Endodermal cell (in vitro differentiated cells): ENCODE measurements at places on chromosomes 7 and 10.

GRCh38 chr7:80275192-80275605, 140.6 kb downstream of the GNAI1 start:
- no peaks in the 10 kb centered on the region for H3K36me3 ChIP-seq
- no peaks in the 10 kb centered on the region for H3K27me3 ChIP-seq
- no peaks in the 10 kb centered on the region for H3K4me1 ChIP-seq
- no peak overlapping the region for H3K4me3 ChIP-seq
- DNase-seq = no peak
- H3K27ac ChIP-seq = no peak overlapping the region

DNA sequence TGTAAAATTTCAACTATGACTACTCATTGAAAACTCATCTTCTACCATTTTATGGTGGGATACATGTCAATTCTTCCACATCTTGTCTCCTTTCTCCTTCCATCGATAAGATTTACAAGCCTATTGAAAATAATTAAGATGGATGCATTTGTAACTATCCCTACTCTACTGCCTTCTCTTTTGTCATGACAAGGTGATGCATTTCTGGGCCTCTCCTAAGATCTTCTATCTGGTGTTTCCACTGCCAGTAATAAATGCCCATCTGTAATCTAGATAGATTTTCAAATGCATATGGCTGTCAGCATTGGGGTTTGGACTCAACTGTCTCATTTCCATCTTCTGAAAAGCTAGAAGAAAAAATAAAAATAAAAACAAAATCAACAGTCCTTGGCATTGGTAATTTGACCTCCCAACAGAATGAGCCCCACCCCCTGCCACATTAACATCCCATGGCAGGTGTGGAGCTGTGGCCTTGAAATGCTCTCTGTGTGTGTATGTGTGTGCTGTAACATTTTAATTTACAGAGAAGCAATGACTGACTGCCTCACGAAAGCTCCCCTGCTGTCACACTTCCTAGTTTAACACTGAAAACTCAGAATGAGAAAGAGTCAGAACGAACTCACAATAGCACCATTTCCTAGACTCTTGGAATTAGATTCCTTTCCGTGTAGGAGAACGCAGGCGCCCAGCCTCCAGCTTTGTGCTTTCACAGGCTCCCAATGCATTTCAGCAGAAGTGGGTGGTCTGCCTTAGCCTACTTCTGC, 74.2 kb downstream of the RHOBTB1 start:
- no peaks in the 10 kb centered on the region for H3K4me1 ChIP-seq
- H3K4me3 ChIP-seq = no peak overlapping the region
- peak overlapping the region; percentile 27 for H3K27ac ChIP-seq

DNA sequence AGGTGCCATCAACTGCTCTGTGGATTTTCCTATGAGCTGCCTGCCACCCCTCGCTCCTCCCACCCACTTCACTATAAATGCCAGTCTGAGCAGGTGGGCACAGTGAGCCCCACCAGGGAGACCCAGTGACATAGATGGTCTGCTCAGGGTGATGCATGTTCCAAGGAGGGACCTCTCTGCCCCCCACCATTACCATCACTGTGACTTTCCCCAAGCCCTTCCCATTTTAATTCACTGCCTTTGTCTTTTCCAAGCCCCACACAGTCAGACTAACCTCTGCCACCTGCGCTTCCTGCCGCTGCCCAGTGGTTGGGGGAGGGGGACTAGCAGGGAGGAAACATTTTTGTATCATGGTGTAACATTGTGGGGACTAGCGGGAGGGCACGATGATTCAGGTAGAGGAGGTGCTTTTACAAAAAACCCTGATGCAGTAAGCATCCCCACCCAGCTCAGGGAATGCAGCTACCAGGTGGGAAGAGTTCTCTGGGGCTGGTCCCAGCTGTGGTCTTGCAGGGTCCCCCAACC, 24.6 kb downstream of the PRSS2 start:
- no peaks in the 10 kb centered on the region for H3K36me3 ChIP-seq
- H3K4me1 ChIP-seq = no peaks in the 10 kb centered on the region
- DNase-seq = peak; percentile 83
- no peak overlapping the region for H3K27ac ChIP-seq

DNA sequence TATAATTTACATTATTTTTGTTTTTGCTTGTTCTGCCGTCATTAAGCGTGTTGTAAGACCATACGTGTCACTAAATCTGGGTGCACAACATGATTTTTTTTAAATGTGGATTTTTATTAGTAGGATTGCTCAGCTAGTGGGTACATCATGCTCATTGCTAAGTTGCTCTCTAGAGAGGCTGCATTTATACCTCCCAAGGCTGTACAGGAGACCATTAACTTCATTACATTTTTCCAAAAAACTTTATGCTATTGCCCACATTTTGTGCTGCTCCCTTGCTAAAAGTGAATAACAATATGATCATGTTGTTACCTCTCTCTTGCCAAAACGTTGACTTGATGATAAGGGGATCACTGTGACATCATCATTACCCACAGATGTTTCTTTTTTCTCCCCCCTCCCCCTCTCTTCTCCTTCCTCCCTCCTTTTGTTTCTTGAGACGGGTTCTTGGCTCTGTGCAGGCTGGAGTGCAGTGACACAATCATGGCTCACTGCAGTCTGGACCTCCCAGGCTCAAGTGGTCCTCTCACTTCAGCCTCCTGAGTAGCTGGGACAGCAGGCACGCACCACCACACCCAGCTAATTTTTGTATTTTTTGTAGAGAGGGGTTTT, 65.1 kb downstream of the BMPR1A start:
- H3K27ac ChIP-seq = no peak overlapping the region
- H3K4me3 ChIP-seq = no peak overlapping the region
- H3K27me3 ChIP-seq = no peaks in the 10 kb centered on the region
- H3K36me3 ChIP-seq = peaks cover 10% of the 10 kb centered on the region

DNA sequence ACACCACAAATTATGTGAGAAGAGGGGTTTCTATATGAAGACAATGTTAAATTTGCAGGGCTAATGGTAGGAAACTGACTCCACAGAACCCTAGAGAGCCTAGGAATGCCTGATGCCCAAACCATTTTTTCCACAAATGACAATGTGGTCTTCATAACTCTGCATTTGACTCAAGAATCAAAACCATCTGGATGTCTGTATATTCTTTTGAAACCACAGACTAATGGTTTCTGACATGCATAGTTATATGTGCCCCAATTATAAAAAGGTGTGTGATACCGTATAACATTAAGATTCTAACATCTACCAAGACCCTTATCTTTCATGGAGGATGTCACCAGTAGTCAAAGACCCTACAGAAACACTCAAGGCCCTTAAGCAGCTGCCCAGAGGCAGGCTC, 20.3 kb downstream of the SEC61G start:
- no peak for DNase-seq
- no peaks in the 10 kb centered on the region for H3K4me1 ChIP-seq
- no peak overlapping the region for H3K4me3 ChIP-seq
- peaks cover 4% of the 10 kb centered on the region for H3K36me3 ChIP-seq
- H3K27me3 ChIP-seq = no peaks in the 10 kb centered on the region
- H3K27ac ChIP-seq = no peak overlapping the region

DNA sequence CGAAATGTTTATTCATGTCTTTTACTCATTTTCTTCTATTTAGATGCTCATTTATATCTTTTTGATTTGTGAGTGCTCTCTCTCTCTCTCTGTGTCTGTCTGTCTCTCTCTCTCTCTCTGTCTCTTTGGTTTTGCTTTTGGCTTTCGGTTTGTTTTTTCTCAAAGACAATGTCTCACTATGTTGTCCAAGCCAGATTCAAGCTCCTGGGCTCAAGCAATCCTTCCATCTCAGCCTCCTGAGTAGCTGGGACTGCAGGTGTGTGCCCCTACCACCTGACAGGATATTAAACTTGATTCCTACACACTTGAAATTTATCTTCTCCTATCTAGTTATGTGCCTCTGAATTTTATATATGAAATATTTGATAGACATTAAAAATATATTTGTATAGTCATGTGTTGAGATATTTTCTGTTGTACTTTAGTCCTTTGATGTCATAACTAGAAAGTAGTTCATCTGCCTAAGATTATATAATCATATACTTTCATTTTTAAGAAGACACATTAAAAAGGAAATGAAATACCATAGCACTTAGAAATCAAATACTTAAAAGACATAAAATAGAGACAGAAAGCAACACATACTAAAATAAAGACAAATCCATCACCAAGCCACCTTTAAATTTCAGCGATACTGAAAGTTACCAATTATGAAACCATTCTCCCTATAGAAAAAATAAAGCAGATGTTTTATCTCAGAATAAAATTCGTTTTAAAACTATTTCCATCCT, 68.1 kb upstream of the SFMBT2 start:
- no peak overlapping the region for H3K4me3 ChIP-seq
- no peak overlapping the region for H3K27ac ChIP-seq
- H3K36me3 ChIP-seq = no peaks in the 10 kb centered on the region
- no peaks in the 10 kb centered on the region for H3K27me3 ChIP-seq

- DNase-seq = peak; percentile 91
- no peaks in the 10 kb centered on the region for H3K27me3 ChIP-seq
- no peak overlapping the region for H3K27ac ChIP-seq
- H3K36me3 ChIP-seq = no peaks in the 10 kb centered on the region
- no peak overlapping the region for H3K4me3 ChIP-seq
Observed at GRCh38 chr10:17430647-17431355, 23.6 kb downstream of the ST8SIA6 start.

GRCh38 chr7:94127026-94127425, 122.9 kb upstream of the BET1 start:
- no peaks in the 10 kb centered on the region for H3K36me3 ChIP-seq
- H3K4me3 ChIP-seq = no peak overlapping the region
- DNase-seq = no peak
- H3K27me3 ChIP-seq = no peaks in the 10 kb centered on the region

- H3K36me3 ChIP-seq = no peaks in the 10 kb centered on the region
- H3K4me1 ChIP-seq = no peaks in the 10 kb centered on the region
- DNase-seq = no peak
- no peak overlapping the region for H3K4me3 ChIP-seq
- H3K27ac ChIP-seq = no peak overlapping the region
Observed at GRCh38 chr7:150934045-150934766, 43.9 kb downstream of the KCNH2 start.

GRCh38 chr10:129725011-129725410, 239.1 kb downstream of the EBF3 start:
- H3K4me3 ChIP-seq = no peak overlapping the region
- no peaks in the 10 kb centered on the region for H3K36me3 ChIP-seq
- H3K27ac ChIP-seq = no peak overlapping the region
- H3K4me1 ChIP-seq = no peaks in the 10 kb centered on the region
- no peak for DNase-seq
- no peaks in the 10 kb centered on the region for H3K27me3 ChIP-seq

- no peaks in the 10 kb centered on the region for H3K4me1 ChIP-seq
- no peaks in the 10 kb centered on the region for H3K36me3 ChIP-seq
- H3K27ac ChIP-seq = no peak overlapping the region
- H3K4me3 ChIP-seq = no peak overlapping the region
- H3K27me3 ChIP-seq = no peaks in the 10 kb centered on the region
Observed at GRCh38 chr7:96636342-96636860, 73.2 kb downstream of the SEM1 start.

- H3K27me3 ChIP-seq = no peaks in the 10 kb centered on the region
- no peak overlapping the region for H3K27ac ChIP-seq
- no peak overlapping the region for H3K4me3 ChIP-seq
Observed at GRCh38 chr10:96285331-96285752, 14.0 kb upstream of the BLNK start.

DNA sequence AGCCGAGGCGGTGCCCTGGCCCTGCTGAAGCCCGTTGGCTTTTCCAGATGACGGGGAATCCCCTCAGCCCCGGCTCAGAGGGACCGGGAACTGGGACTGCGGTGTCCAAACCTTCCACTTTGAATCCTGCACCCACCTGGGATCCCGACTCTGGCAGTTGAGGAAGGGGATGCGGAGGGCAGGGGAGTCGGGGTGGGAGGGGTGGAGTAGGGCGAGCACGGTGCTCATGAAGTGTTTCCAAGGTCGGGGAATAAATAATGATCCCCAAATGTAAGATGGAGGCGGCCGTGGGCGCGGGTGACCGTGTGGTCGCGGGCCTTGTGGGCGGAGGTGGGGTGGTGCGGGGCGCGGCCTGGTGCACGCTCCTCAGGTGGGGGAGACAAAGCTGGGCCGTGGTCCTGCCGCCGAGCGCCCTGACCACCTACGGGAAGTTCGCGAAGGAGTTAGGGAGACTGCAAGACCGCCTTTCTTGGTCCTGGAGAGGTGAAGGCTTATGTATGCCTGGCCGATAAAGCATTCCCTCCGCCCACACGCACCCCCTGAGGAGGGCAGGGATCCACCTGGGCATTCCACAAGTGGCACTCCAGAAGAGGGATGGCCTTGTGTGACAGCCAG, 1.4 kb downstream of the MTURN start:
- DNase-seq = no peak
- H3K27me3 ChIP-seq = peaks cover 43% of the 10 kb centered on the region
- peak overlapping the region; percentile 84 for H3K4me3 ChIP-seq
- no peak overlapping the region for H3K27ac ChIP-seq
- peaks cover 5% of the 10 kb centered on the region for H3K4me1 ChIP-seq

DNA sequence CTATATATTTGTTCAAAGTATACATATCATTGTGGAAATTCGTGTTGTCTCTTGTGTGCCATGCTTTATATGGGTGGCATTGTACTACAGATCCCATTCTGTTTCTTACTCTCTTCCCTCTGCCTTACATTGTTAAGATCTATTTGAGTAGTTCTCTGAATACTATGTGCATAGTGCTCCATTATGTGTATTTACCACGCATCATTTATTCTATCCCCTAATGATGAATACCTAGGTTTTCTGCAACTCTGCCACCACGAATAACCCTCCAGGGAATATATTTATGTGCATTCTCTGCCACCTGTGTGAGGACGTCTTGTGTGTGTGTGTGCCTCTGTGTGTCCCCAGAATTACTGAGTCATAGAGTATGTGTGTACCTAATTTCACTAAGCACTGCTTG, 431.2 kb upstream of the C7orf33 start:
- no peak overlapping the region for H3K4me3 ChIP-seq
- H3K4me1 ChIP-seq = no peaks in the 10 kb centered on the region
- no peaks in the 10 kb centered on the region for H3K27me3 ChIP-seq
- DNase-seq = no peak

- peak overlapping the region; percentile 6 for H3K27ac ChIP-seq
- no peak overlapping the region for H3K4me3 ChIP-seq
- no peaks in the 10 kb centered on the region for H3K27me3 ChIP-seq
- DNase-seq = no peak
- H3K4me1 ChIP-seq = peaks cover 21% of the 10 kb centered on the region
Observed at GRCh38 chr7:148847815-148848734, 36.0 kb downstream of the EZH2 start.

GRCh38 chr7:30202671-30203070, 67.9 kb downstream of the MTURN start:
- no peaks in the 10 kb centered on the region for H3K27me3 ChIP-seq
- DNase-seq = no peak
- H3K36me3 ChIP-seq = no peaks in the 10 kb centered on the region
- no peak overlapping the region for H3K27ac ChIP-seq

GRCh38 chr7:81267508-81267907, 348.7 kb upstream of the SEMA3C start:
- no peak for DNase-seq
- no peaks in the 10 kb centered on the region for H3K36me3 ChIP-seq
- no peak overlapping the region for H3K4me3 ChIP-seq

DNA sequence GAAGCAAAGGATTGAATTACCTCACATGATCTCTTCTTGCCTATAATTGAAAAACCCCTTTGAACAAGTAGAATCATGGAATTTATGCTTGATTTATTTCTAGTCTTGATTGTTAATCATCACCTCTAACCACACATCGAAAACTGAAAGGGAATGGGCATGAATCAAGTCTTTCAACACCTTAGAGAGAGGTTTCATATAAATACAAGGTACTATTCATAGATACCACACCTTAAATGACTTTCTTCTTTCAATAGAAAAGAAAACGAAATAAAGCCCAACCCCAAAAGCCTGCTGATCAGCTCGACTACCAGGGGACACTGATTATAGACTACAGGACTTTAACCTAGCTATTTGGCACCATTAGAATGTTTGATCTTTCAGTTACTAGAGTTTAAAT, 128.6 kb upstream of the PTPRZ1 start:
- no peaks in the 10 kb centered on the region for H3K36me3 ChIP-seq
- no peak overlapping the region for H3K4me3 ChIP-seq
- H3K4me1 ChIP-seq = peaks cover 4% of the 10 kb centered on the region
